Mesenteric fat pad (tissue), 1 donor: ENCODE measurements at places on chromosomes 6 and 20.

DNA sequence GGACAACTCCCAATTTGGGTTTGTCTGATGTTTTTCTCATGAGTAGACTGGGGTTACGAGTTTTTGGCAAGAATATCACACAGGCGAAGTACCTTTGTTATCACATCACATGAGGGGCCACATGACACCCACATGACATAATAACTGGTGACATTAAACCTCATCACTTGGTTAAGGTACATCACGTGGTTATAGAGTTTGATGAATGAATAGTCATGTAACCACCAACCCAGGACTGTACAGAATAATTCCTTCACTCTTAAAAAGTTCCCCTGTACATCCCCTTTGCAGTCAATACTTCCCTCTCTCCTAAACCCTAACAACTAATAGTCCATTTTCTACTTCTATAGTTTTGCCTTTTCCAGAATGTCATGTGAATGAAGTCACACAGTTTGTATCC is 83.4 kb downstream of the REV3L start:
- no peak for DNase-seq

DNA sequence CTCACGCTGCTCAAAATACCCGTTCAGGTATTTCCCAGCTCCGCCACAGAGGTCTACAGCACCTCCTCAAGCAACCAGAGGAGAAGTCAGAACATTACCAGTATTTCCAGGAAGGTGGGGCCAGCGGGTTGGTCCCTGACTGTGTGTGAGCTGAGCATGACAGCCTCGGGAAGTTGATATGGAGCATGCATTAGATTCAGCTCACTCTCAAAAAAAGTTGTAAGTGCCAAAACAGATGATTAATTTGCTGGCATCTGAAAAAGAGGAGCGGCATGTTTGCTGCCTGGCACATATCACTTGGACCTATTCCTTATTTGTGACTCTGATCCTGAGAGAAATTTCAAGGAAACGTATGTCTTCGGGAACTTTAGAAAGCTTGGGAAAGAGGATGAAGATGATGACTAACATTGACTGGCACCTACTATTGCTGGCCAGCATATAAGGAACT is 32.3 kb downstream of the ELOVL2 start:
- no peak for DNase-seq

GRCh38 chr6:24387818-24388217 is 14.9 kb upstream of the MRS2 start:
- DNase-seq, result no peak

GRCh38 chr20:17856024-17856564 is 112.5 kb downstream of the SNX5 start:
- no peak for DNase-seq

DNA sequence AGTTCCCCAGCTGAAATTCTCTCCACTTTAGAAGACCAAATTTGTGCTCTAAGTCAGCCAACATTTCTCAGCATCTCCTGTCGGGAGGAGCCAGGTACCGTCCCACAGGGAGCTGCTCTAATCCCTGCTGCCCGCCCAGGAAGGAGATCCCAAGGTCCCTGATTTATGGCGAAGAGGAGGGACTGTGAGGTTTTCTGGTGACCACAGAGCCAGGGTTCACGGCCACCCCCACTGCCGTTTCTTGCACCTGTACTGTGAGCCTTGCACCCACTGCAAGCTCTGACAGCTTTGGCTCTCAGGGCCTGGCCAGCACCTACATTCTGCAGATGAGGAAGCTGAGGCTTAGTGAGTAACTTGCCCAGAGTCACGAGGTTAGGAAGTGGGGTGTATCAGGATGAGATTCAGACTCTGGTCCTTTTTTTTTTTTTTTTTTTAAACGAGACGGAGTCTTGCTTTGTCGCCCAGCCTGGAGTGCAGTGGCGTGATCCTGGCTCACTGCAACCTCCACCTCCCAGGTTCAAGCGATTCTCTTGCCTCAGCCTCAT is 34.9 kb downstream of the FOXC1 start:
- no peak for DNase-seq

DNA sequence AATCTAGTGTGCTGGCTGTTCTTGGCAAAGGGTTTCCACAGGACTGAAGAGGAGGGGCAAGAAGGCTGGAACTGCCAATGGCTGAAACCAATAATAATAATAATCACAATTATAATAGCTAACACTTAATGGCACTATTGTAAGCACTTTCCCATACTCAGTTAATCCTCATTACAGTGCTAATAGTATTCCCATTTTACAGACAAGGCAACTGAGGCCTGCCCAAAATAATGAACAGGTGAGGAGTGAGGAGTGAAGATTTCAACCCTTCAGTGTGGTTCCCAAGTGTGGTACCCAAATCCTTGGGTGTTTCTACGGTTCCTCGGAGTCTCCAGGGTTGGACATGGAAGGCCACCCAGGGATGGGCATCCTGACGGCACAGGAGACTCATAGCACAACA is 69.9 kb downstream of the TRERF1 start:
- no peak for DNase-seq

DNA sequence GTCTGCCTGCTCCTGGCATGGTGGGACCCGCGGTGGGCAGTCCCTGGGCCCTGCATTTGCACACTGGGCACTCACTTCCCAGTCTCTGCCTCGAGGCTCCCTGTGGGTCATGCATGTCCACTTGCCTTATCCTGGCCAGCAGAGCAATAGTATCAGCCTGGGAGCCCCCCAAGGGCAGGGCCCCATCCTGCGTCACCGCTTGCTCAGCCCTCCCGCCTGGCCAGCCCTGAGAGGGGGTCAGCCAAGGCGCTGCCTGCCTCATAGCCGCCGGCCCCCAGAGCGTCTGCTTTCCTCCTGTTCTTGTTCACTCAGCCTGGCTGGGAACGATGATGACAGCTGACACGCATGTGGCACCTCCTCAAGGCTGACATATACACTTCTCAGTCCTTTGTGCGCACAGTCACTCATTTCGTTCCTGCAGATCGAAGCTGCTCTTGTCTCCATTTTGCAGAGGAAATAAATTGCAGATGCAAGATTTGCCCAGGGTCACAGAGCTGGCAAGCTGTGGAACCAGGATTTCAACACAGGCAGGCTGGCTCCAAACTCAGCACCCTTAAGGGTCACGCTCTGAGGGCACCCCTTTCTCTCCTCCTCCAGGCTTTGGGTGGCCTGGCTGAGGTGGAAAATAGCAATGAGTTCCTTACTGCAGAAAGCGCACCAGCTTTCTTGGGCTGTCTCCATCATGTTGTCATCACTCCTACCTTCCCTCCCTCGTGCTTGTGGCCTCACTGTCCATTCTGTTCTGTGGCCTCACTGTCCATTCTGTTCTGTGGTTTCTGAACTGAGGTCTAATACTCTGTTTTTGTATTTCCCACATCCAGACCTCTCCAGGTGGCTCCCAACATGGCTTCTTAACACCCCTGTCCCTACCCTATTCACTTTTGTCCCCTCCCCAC is 17.2 kb downstream of the KCNK17 start:
- no peak for DNase-seq

- DNase-seq, result no peak
Observed at GRCh38 chr6:47440719-47441118, 36.9 kb upstream of the CD2AP start.

DNA sequence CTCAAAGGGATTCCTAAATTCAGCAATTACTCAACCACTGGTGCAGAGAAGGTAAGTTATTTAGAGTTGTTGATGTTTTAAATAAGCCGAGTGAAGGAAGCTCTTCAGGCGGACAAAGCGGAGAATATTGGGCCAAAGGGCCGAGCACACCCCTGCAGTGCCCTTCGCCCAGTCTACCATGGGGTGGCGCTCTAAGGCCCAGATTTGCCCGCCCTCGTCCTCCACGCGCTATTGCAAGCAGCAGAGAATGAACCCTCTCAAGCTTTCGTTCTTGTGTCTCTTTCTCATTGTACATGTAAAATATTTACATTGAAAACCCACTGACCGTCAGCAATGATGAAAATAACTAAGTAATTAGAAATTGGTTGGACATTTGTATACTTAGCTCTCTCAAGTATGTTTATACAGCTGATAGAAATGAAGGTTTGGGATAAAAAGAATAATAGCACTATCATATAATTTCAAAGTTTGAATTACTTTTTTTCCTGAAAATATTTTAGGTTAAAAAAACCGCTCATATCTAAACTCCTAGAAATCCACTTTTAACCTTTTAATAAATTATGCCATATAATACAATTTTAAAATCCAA is 195.0 kb upstream of the CEP162 start:
- DNase-seq, result no peak

- no peak for DNase-seq
Observed at GRCh38 chr6:14915888-14916832, 329.7 kb upstream of the JARID2 start.

DNA sequence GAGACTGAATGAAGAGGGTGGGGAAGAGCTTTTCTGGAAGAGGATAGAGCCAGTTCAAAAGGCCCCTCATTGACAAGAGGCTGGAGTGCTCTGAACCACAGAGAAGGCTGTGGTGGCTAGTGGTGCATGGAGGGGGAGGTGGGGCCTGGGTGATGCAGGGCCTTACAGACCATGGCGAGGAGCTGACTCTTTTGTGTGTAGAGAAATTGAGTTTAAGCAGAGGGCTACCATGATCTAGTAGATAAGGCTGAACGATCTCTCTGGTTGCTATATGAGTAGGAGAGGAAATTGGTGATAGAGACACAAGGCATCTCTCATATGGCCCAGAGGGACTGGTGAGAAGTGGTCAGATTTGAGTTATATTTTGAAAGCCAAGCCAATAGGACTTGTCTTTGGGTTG is 137.6 kb downstream of the UST start:
- DNase-seq, result no peak

DNA sequence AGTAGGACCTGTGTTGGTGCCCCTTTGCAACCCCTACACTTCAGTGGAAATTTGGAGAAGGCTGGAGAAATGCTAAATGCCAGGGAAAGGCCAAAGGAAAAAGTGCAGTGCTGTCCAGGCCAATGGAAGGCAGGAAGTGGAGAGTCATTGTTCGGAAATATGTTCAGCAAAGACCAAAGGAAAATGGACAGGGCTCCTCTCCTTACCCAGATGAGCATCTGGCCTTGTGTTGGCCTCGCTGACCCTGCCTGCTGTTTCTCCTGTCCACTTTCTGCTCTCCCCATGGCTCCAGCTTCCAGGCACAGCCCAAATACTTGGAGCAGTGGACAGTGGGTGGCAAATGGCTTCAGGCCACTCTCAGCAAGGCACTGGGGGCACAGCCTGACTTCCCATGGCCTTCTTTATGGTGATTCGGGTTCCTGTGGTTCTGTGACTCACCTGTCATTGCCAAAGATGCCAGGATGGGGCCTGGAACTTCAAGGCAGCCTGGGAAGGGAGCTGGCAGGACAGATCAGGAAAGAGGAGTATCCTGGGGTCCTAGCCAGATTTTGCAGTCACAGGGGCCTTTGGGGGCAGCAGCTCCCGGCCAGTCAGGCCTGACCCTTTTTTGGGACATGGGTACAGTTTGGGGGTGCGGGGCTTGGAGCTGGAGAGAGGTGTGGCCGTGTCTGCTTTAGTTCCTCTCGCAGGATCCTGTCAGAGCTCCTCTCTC is 190.9 kb upstream of the SLC24A3 start:
- no peak for DNase-seq

- peak; percentile 74 for DNase-seq
Observed at GRCh38 chr6:125262016-125263013, 39.5 kb downstream of the HDDC2 start.

DNA sequence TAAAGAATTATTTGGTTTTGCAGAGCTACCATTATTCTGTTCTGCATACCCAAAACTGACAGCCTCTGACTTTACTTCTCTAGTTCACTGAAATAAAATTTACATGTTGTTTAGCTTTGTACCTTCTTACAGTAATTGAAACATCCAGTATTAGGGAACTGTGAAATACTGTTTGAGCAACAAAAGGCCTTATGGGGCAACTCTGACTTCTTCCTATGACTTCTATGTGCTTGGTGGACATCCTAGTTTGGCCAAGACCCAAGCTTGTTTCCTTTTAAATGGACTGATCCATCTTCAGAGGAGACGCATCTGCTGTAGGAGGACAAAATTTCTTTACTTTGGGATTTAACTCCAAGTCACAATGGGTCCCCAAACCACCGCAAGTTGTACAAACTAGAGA is 44.7 kb downstream of the NR2E1 start:
- DNase-seq, result no peak

DNA sequence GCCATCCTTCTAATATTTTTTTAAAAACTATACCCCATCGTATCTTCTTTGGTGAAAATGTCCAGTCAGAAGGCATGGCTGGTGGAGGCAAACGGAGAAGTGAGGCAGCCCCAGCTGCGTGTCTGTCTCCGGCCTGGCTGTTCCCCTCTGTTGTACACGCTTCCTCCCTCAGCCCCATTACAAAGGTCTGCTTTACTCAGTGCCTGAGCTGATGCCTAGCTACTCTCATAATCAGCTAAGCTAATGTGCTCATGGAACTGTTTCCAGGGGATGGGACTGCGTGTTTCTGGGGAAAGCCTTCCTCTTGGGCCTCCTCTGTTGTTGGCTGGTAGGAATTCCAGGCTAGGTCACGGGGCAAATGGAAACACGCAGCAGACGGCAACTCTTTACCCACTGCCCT is 67.3 kb downstream of the PPP1R3G start:
- no peak for DNase-seq

GRCh38 chr20:25300496-25301170 is 52.7 kb downstream of the PYGB start:
- DNase-seq, result no peak
